Nucleus accumbens (tissue), 56 donors: ENCODE measurements at places on chromosomes 13 and 19.

GRCh38 chr13:80400865-80401426 lies 60.0 kb upstream of the SPRY2 start:
- no peak for DNase-seq

DNA sequence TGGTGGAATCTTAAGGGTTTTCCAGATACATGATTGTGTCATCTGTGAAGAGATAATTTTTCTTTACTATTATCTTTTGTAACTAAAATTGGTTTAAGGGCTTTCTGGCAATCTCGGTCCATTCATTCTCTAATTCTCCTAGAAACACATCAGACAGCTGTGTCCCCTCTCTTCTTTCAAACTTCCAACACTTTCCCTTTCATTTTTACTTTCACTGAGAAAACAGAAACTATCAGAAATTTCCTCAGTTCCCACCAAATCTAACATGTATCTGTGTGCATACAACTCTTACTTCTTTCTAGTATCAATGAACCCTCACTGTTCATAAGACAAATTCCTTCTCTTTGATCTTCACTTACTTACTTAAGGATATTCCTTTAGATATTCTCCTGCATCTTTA lies 40.2 kb downstream of the KCNRG start:
- DNase-seq = no peak

DNA sequence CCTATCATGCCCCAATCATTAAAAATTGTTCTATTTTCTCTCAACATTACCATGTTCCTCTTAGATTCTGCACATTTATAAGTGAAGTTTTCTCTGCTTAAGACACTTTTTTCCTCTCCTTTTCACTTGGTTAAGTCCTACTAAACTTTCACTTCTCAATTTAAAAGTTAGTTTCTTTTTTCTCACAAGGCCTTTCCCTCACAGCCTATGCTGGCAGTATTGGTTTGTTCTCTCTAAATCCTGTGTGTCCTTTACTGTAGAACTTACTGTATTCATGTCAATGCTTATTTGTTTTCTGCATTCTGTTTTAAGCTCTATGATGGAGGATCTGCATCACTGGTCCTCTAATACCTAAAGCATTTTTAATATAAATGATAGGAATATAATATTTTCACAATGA lies 2816.6 kb downstream of the PCDH9 start:
- no peak for DNase-seq

GRCh38 chr19:55613930-55614710 lies 8.7 kb downstream of the ZNF865 start:
- no peak for DNase-seq

GRCh38 chr13:109816808-109817203 lies 30.4 kb upstream of the IRS2 start:
- DNase-seq = no peak

- DNase-seq = no peak
Observed at GRCh38 chr13:20064128-20064527, 96.7 kb downstream of the GJA3 start.

- DNase-seq = no peak
Observed at GRCh38 chr13:97802213-97802612, 151.3 kb upstream of the IPO5 start.

DNA sequence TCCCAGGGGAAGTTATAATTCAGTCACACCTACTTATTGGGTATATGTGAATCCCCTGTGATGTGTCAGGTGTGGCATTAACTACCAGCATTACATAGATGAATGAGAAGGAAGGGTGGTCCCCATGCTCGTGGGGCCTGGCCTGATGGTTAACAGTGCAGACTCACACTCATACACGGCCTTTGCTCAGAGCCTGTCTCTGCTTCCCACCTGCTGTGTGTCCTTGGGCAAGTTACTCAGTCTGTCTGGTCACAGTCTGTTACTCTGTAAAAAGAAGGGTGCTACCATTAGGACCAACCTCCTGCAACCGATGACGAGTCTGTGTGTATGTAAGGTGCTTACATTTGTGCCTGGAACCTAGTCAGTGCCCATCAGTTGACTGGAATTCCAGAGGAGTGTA lies 23.8 kb downstream of the SAFB start:
- DNase-seq = no peak

DNA sequence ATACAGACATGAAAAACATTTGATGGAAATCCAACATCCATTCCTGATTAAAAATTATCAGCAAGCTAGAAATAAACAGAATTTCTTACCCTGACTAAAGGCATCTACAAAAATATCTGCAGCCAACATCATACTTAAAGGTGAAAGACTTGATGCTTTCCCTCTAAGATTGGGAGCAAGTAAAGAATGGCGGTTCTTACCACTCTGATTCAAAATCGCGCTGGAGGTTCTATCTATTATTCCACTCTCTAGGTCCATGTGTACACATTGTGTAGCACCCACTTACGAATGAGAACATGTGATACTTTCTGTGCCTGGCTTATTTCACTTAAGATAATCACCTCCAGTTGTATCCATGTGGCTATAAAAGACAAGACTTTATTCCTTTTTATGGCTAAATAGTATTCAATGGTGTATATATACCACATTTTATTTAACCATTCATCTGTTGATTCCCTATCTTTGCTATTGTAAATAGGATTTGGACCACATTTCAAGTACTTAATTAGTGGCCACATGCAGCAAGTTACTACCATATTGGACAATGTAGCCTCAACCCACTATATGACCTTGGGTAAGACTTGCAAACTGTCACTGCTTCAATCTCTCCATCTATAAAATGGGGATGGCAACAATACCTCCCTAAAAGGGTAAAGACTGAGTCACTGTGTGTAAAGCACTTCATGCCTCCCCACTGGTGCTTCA lies 38.4 kb upstream of the CYP2A7 start:
- DNase-seq = no peak

- no peak for DNase-seq
Observed at GRCh38 chr13:73069206-73069805, 10.5 kb downstream of the KLF5 start.

DNA sequence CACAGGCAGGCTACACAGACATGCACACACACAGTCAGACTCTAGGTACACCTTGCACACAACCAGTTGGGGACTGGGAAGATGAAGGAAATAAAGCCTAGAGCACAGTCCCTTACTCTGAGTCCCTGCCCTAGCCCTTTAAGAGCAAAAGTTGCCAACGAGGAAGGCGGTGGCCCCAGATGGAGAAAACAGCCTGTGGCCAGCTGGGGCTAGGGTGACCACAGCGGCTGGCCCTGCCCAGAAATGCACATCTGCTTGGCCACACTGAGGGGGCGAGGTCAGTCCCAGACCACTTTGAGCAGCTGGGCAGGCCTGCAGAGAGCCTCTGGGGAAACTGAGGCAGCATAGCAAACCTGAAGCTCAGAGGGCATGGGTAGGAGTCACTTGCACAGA lies 52.3 kb downstream of the PTPRS start:
- no peak for DNase-seq

- DNase-seq = peak; percentile 26
Observed at GRCh38 chr19:8445488-8446001, 770 bp downstream of the HNRNPM start.

- DNase-seq = peak; percentile 70
Observed at GRCh38 chr19:19618219-19619051, at the start of gene PBX4. Gene PBX4 (minus strand): TSS chr19:19618687. CDS start chr19:19618629, 58 bp downstream.

GRCh38 chr19:43773725-43774102 lies 7.1 kb downstream of the KCNN4 start:
- no peak for DNase-seq

- no peak for DNase-seq
Observed at GRCh38 chr13:41462427-41462826, 5.1 kb downstream of the RGCC start.

DNA sequence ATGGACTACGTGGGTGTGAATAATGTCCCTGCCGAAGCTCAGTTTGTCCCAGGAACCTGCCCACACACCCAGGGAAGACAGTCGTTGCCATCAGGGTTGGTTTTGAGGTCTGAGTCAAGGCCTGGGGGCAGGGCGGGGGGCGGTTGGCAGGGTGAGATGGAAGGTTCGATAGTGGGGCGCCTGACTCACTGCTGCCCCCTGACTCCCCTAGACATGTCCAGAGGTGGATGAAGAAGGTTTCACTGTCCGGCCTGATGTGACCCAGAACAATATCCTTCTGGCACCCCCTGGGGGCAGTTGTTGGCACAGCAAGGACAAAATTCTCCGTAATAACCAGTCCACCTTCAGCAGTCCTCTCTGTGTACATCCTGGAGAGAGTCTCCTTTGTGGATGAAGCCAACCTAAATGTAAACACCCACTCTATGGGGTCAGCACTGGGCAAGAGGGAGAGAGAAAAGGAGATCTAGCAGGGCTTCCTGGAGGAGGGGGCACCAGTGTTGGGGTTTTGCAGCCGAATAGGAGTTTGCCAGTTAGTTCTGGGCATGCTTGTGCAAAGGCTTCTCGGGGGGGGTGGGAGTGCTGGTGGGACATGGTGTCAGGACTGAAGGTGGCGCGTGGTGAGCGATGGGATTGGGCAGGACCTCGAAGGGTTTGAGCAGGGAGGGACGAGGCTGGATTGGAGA lies 19.6 kb upstream of the B3GNT3 start:
- DNase-seq = no peak

DNA sequence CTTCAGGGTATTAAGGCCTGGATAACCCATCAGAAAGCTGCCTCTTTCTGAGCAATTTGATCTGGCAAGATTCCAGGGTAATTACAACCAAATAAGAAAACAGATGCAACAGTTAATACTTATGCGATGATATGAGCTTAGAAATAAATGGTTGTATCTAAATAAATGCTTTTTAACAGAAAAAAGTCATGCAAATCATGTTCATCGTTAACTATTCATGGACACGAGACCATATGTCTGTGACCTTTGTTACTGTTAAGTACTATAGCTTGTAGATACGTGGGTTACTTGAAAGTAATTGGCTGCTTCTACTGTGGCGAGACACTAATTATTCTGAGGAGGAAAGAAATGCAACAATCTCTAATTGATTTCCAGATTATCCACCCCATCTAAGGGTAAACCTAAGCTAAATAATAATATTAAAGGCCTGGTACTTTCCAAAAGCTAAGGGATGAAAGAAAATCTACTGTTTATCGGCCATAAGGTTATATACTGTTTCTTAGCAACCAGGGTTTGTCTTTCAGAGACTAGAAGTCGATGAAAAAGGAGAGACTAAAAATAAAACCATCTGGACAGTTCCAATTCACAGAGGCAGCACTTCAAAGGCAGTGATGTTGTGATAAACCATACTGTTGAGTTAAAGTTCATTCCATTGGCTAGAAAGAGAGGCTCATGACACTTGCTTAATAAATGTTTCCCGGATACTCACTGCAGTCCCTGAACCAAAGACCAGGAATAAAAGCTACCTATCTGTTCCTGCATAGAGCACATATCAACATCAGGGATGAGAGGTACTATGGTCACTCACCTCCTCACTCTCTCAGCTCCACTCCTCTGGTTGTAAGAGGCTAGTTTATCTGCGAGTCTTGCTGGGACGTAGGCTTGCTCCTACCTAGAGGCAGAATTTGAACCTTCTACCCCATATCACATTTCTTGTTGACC lies 1.5 kb downstream of the EPSTI1 start:
- no peak for DNase-seq

DNA sequence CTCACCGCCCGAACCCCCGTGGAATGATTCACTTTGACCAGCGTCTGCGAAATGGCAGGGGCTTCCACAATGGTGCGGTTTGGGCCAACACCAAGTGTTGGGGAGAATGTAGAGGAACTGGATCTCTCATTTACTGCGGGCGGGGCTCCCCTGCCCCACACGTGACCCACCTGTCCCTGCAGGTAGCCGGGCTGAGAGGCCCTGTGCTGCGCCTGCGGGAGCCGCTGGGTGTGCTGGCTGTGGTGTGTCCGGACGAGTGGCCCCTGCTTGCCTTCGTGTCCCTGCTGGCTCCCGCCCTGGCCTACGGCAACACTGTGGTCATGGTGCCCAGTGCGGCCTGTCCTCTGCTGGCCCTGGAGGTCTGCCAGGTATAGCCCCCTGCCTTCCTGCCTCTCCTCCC lies 5.8 kb upstream of the FLT3LG start:
- DNase-seq = no peak

DNA sequence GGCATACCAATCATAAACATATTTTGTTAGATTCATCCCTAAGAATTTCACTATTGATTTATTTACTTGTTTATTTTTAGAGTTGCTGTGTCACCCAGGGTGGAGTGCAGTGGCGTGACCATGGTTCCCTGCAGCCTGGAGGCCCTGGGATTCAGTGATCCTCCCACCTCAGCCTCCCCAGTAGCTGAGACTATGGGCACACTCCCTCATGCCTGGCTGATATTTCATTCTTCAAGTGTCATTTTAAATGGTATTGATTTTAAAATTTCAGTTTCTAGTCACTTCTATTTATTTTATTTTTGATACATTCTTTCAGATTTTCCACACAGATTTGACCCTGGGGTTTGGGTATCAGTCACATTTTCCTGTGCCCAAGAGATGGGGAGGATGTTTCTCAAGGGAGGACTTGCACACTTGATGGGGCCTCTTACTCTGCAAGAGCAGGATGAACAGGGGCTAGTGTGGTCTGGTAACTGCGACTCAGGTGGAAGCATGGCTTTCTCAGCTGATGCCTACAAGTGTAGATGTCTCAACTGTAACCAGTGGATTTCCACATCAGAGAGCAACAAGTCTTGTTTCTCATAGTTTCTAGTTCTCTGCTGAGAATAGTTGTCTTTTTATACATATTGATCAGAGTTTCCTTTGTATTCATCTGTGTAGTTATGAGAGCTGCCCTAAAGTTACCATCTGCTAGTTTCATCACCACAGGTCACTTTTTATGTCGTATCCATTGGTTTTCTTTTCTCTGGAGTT lies 40.2 kb downstream of the CCNE1 start:
- no peak for DNase-seq
